ENCODE measurements at places on chromosomes 2 and 18.

GRCh38 chr2:220574038-220574437 lies 946.6 kb downstream of the SLC4A3 start:
- DNase-seq: no peak

- DNase-seq: no peak
These were observed 610.2 kb downstream of the DCC start for GRCh38 chr18:52950155-52950554.

DNA sequence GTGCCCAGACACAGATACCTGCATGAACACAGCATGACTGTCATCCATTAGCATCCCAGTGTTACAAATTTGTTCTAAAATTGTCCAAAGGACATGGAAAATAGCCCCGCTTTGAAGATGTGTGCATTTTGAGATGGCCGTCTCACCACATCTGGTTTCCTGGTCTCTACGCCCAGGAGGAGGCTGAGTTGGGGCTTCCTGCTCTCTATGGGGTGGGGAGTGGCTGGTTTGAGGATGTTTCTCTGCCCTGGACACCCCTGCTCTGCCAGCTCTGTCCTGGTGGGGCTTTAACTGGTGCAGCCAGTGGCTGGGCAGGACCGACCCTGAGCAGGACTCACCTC lies 74.6 kb upstream of the SMAD7 start:
- no peak for DNase-seq

DNA sequence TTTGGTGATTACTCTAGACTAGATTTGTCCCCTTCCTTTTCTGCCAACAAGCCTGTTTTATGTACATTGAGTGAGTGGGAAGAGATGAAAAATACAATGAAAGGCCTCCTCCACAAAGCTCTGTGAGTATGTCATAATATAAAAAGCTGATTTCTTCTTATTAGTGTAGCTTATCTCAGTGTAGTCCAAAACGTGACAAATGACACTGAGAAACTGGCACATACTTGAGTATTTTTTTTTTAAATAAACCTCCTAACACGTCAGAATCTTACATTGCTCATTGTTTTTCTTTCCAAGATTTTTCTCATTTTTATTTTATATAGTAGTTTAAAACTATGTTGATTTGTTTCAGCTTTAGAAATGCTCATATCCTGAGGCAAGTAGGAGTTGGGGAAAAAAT lies 17.9 kb upstream of the FIGN start:
- DNase-seq: no peak

- DNase-seq: no peak
These were observed 26.2 kb downstream of the INPP4A start for GRCh38 chr2:98470851-98471255.

- DNase-seq: no peak
These were observed 72.5 kb downstream of the RBM43 start for GRCh38 chr2:151189125-151189524.

DNA sequence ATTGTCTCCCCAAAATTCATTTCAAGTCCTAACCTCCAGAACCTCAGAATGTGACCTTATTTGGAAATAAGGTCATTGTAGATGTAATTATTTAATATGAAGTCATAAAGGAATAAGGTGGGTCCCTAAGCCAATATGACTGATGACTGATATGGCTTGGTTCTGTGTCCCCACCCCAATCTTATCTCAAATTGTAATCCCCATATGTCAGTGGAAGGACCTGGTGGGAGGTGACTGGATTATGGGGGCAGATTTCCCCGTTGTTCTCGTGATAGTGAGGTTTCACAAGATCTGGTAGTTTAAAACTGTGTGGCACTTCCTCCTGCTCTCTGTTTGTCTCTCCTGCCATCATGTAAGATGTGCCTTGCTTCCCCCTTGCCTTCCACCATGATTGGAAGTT lies 43.0 kb upstream of the BCL11A start:
- DNase-seq: no peak
